Naive thymus-derived CD4-positive, alpha-beta T cell (primary cell): ENCODE measurements at places on chromosomes 4 and X. TPM values are rescaled to one million over a fixed set of nuclear protein-coding genes. Genes with fewer than 3 reads are reported as not detected.

GRCh38 chrX:3442691-3443090 is 96.2 kb upstream of the MXRA5 start:
- no peak for DNase-seq

DNA sequence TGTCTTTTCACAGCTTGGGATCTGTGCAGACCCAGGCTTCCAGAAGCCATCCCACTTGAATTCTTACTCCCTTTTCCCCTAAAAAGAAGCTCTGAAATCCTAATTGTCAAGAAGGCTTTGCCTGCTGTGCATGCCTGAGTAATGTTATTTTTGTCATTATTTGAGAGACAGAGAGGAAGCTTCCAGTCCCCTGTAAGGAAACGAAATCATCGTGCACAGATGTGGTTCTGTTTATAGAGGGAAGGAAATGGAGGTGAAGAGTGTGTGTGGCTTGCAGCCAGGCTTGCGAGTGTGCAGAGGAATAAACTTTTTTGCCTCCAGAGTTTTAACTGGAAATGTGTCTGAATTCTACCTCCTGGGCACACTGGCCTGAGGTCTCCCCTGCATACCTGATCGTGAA is 70.2 kb downstream of the TBL1X start:
- no peak for DNase-seq

- DNase-seq: no peak
Observed at GRCh38 chr4:80172203-80172602, 25.1 kb upstream of the PRDM8 start.

DNA sequence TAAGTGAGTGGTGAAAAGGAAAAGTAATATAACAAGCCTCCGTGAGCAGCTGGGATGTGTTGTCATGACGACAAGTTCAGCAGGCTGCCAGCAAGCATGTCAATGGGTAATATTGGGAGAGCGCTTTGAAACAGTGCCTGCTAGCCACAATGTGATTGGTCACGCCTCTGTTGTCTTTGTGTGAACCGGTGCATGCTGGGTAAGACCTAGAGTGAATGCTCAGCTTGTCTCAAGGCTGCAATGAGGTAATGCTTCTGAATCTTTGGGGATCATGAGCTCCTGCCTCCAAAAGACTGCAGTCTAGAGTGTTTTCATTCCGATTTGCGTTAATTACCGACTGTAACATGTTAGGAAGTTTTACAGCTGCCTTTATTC is 54.9 kb downstream of the STOX2 start:
- DNase-seq: no peak

- DNase-seq: no peak
Observed at GRCh38 chr4:30828264-30828926, 108.2 kb downstream of the PCDH7 start.

DNA sequence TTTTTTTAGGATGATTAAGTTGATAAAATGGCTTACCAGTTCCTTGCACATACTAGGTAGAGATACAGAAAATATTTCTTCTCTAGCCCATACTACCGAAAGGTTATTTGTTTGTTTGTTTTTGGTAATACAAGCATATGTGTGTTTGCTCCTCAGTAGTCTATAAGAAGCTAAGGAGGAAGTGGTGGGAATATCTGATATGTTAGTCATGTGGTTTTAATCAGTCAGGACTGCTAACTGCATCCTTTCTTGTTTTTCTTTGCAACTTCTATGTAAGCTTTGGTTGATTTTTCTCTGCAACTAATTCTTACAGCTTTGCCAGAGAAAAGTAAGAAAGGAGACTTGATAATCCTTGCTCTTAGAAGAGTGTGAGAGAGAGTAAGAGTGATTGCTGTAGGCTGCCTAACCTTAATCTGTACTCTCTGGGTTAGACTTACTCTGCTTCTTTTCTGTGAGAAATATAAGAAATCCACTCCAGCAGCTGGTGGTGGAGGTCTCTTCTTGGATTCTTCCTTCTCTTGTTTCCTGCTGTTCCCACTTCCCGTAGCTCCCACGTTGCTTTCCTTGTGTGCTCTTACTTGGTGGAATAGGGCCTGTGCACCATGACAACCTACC is 28.3 kb downstream of the SEPTIN11 start:
- DNase-seq: no peak

The GNRHR gene
- not detected for total RNA-seq

The CDKL5 gene
- total RNA-seq: 7.0 TPM
